ENCODE measurements at places on chromosomes 3 and 15.

DNA sequence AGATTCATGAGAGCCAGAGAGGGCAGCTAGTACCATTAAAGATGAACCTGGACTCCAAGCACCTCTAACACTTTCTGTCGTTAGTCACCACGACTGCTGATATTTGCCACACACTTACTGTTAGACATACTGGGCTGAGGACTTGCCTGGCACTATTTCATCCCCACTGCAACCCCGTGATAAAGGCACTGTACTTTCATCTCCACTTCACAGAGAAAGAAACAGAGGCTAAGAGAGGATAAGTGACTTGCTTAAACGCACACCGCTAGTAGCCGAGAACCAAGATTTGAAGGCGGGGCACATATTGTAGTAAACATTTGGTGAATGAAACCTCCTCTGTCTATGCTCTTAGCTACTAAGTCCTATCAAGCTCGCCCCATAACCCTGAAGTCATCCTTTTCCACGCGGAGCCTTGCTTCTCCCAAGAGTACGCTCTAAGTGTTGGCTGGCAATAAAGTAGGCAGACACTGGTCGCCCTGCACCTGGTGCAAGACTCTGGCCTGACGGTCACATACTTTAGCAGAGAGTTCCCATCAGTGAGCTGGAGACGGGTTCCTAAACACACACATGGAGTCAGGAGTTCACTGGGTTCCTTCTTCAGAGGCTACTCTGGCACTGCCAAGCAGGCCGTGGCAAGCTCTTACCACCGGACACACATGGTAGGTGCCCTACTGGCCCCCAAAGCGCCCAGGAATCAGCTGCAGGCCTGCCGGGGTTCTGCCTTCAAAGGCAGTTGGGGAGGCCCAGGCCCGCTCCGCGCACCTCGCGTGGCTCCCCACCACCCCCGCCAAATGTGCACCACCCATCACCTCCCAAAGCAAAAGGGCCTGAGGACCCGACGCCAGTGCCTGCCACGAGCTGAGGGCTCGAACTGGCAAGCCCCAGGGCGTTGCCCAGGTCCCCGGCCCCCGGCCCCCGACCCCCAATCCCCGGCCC, 951 bp downstream of the POMGNT2 start:
- peak; percentile 13 for DNase-seq

- DNase-seq = no peak
Measured at GRCh38 chr3:30639937-30640336, 33.5 kb downstream of the TGFBR2 start.

- no peak for DNase-seq
Measured at GRCh38 chr3:197811343-197811742, 20.3 kb downstream of the LRCH3 start.

DNA sequence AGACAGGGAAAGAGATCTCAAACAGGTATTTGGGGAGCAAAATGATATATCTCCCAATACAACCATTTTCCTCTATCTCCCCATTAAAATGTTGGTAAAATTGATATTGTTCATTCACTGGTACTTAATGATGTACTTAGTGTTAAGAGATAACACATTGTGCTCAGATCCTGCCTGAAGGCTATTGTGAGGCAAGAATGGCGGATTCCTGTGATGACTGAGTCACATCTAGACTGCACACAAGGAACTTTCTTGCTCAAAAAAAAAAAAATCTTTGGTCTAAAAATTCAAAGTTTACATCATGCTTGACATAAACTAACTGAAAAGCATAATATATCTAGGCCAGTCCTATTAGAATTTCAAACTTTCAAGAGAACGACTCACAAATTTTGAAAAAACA, 171.1 kb upstream of the TTC14 start:
- DNase-seq = no peak

DNA sequence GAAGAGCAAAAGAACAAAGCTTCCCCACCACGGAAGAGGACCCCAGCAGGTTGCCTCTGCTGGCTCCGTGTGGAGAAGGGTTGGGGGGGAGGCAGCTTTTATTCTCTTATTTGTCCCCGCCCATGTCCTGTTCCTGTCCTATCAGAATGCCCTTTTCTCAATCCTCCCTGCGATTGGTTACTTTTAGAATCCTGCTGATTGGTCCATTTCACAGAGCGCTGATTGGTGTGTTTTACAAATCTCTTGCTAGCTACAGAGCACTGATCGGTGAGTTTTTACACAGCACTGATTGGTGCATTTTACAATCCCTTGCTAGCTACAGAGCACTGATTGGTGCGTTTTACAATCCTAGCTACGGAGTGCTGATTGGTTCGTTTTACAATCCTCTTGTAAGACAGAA, 100.6 kb upstream of the KLF13 start:
- DNase-seq = no peak

- DNase-seq = no peak
Measured at GRCh38 chr3:42088803-42089530, 2.2 kb upstream of the TRAK1 start.

- no peak for DNase-seq
Measured at GRCh38 chr3:76242886-76243753, 457.8 kb upstream of the ZNF717 start.

DNA sequence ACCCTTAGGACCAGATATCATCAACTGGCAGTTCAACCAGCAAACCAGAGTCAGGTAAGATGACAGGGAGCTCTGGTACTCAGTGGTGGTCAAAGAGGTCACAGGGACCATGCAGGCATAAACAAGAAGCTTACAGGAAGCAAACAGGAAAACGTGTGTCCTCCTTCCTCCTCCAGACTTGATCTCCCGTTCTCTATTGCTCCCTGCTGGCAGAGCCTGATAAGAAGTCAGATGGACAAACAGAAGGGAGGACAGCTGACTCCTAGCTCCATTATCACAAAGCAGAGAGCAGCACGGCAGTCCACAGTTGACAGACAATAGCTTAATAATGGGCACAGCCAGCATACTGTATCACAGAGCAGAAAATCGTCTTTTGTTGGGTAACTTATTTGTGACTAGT, 156.5 kb upstream of the SLC2A2 start:
- no peak for DNase-seq

Measured in stimulated activated CD4-positive, alpha-beta T cell treated with anti-CD3 and anti-CD28 coated beads, Interleukin-12 subunit alpha, Interleukin-12 subunit beta, amount 100 ng/mL, for 4 hours (primary cell).